ENCODE measurements at places on chromosomes 7 and 10.

GRCh38 chr7:71539615-71540014, 407.7 kb downstream of the GALNT17 start:
- DNase-seq = no peak

DNA sequence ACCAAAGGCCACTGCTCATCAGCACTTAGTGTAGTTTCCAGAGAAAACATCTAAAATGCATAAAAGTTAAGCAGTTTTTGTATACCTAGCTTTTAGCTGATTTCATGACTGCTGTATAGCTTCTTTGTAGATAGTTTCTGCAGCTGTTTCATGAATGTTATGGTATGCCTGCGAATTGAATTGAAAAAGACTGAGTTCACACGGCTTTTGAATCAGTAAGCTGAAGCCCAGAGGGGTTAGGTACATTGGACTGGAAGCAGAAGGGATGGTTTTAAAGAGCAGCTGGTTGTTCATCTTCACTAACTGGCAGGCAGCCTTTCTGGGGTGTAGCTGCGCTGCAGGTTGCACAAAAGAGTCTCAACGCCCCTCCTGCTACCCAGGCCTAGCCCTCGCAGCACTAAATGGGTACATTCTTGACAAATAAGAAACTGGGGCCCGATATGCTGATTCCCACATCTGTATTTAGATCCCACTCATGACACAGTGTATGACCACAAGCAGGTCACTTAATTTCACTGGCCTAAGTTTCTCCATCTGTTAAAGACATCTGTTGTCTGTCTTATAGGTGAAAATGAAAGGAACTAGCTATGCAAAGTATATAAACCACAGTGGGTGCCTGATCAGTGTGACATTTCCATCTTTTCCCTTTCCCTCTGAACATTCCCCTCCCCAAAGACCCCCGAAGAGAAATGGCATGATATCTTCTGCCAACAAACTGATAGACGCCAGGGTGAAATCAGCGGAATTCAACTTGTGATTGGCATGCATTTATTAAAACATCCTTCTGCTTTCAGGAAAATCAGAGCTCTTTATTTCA, 85.9 kb upstream of the AGBL3 start:
- no peak for DNase-seq

GRCh38 chr7:87032604-87033339, 26.7 kb downstream of the ELAPOR2 start:
- no peak for DNase-seq

DNA sequence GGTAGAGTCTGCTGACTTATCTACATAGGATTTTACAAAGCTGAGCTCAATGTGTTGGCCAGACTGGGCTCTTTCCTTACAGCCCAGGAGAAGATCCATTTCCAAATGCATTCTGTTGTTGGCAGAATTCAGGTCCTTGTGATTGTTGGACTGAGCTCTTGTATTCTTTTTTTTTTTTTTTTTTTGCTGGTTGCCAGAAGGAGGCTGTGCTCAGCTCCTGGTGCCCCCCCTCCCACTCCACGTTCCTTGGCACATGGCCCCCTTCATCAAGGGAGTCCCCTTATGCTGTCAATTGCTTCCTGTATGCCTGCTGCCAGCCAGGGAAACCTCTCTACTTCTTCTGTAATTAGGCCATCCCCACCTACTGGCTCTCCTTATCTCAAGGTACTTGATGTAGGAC, 518.1 kb upstream of the AKR1E2 start:
- no peak for DNase-seq
